ENCODE measurements at places on chromosomes 13 and 19.

DNA sequence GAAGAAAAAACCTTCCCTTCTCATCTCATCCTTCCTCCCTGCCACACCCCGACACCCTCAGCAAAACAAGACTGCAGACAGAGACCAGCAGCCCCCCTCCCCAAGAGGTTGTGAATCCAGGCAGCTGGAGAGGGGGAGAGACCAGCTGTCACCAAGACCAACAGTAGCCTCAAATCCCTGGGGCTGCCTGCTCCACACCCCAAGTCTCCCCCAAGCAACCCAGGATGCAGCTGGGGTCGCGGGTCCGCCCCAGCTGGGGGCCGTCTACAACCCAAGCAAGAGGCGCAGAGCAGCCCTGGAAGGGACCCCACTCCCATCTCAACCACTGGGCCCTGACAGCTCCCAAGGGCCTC, 7.1 kb downstream of the KLF16 start:
- peak; percentile 68 for DNase-seq

DNA sequence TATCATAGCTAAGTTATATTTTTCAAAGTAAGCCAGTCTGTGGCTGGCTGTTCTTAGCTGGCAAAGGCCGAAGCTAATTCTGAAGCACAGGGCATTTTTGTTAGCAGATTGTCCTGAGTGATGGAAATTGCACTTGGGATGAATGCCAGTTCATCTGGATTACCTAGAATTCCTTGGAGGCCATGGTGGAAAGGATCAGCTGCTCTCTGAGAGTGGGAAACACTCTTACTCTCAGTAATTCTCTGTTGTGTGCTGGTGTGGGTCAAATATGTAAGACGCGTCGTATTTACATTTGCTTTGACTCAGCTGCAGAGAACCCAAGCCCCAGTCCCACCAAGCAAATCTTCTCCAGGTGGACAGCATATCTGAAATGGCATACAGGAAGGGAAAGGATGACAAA, 60.7 kb upstream of the C1QTNF9B start:
- DNase-seq, result no peak

DNA sequence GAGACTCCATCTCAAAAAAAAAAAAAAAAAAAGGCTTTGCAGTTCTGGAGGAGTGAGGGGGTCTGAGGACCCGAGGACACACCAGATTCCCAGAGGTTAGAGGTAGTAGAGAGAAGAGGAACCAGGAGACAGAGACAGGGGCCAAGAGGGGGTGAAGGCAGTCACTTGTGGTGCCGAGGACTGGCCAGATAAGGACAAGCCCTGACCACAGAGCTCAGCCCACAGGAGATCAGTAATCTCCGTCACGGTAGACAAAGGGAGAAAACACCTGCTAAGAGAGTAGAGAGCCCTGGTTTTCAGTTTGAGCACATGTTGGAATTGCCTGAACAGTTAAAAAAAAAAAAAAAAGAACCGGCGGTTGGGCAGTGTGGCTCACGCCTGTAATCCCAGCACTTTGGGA, 1.7 kb upstream of the PRAM1 start:
- DNase-seq, result no peak

GRCh38 chr13:25447396-25447795, 75.6 kb downstream of the ATP8A2 start:
- DNase-seq, result no peak

DNA sequence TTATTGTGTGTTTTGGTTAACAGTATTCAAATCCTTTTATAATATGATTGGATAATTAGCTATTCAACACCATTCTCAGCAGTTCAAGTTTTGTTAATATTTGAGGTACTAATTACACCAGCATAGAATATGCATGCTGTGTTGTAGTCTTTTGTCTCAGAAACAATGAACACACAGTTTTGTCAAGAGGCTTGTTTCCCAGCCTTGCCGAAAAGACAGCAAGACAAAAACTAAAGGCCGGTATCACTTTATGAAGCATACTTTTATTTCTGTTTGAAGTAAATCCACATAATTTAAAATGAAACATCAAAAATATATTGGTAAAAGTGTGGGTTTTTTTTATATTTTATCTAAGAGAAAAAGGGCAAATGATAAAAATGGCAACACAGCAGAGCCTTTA, 7.5 kb downstream of the GPR180 start:
- DNase-seq, result no peak

- DNase-seq, result peak; percentile 37
Observed at GRCh38 chr13:101492251-101492910, 39.9 kb downstream of the ITGBL1 start.

GRCh38 chr13:73924607-73925006, 209.6 kb downstream of the KLF12 start:
- DNase-seq, result no peak
